ENCODE measurements at places on chromosomes 7 and 10.
A peak's percentile ranks its signal among the peaks of the same experiment; 100 is the strongest.

DNA sequence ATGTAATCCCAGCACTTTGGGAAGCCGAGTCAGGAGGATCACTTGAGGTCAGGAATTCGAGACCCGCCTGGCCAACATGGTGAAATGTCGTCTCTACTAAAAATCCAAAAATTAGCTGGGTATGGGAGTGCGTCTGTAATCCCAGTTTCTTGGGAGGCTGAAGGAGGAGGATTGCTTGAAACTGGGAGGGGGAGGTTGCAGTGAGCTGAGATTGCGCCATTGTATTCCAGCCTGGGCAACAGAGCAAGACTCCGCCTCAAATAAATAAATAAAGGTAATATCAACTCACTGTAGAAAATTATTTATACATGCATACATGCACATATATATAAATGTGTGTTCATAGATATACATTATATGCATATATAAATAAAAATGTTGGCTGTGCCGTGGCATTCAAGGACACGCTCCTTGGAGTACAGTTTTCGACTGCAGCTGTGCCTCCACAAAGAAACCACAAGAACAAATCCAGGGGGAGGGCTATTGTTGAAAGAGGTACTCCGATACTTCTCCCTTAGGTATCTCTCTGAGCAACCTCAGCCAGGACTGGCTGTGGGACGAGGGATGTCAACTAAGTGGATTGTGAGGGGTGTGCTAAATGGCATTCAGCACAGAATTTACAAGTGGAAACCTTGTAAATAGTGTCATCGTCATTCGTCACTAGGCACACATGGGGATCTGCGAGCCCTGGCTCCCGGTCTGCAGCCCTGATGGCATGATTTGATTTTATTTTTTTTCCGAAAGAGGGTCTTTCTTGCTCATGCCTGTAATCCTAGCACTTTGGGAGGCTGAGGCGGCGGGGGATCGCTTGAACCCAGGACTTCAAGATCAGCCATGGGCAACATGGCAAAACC is 49.3 kb downstream of the HIP1 start:
- DNase-seq, result no peak

GRCh38 chr10:22599636-22600228 is 114.6 kb downstream of the PIP4K2A start:
- no peak for DNase-seq

GRCh38 chr7:23273141-23273599 is 26.0 kb upstream of the MALSU1 start:
- peak; percentile 77 for DNase-seq

- DNase-seq, result no peak
Measured at GRCh38 chr10:110461530-110461929, 36.2 kb upstream of the DUSP5 start.

DNA sequence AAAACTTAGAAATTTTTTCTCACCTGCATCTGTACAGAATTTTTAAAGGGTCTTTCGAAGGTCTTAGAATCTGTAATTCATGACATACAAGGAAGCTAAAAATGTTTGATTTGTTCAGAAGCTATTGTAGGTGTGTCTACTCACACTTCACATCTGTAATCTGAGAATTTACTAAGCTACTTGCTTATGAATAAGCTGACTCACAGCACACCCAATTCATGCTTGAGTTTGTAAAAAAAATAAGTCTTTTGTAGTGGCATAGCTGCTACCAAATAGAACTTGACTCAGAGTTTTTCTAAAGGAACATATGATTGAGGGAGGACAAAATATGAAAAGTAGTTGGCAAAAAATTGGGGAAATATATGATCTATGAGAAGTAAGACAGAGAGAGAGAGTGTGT is 12.7 kb upstream of the AGR2 start:
- no peak for DNase-seq

- no peak for DNase-seq
Measured at GRCh38 chr10:74898201-74898976, 72.0 kb downstream of the KAT6B start.

GRCh38 chr10:86188796-86189558 is 177.6 kb downstream of the GRID1 start:
- DNase-seq, result no peak

DNA sequence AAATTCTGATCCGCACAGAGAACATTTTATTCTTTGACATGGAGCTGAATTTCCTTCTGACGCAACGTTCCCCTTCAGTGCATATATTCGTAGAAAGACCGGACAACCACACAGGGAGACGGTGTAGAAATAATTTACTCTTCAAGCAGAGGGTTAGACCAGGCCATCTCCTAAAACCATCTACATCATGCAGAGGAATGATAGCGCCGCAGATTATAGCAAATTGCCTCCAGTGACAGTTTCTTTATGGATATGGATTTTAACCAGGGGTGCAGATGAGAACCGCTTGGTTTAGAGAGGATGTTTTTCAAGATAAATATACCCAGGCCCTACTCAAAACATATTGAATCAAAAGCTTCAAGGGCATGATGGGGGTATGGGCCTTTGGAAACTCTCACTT is 759.3 kb upstream of the AUTS2 start:
- no peak for DNase-seq

DNA sequence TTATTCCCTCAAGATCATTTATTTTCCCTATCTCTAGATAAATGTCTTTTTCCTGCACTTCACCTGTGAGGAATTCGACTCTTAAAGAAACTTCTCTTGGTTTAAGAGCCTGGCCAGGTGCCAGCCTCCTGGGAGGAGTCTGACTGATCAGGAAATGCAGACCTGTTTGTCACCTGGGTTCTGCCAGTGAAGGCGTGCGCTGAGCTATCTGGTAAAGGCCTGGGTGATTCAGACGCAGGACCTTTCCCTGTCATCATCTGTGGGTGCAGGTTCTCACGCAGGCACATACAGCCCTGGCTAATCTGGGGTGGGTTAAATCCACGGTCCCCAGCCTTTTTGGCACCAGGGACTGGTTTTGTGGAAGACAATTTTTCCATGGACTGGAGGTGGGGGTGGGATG is 65.3 kb upstream of the AQP1 start:
- DNase-seq, result no peak

DNA sequence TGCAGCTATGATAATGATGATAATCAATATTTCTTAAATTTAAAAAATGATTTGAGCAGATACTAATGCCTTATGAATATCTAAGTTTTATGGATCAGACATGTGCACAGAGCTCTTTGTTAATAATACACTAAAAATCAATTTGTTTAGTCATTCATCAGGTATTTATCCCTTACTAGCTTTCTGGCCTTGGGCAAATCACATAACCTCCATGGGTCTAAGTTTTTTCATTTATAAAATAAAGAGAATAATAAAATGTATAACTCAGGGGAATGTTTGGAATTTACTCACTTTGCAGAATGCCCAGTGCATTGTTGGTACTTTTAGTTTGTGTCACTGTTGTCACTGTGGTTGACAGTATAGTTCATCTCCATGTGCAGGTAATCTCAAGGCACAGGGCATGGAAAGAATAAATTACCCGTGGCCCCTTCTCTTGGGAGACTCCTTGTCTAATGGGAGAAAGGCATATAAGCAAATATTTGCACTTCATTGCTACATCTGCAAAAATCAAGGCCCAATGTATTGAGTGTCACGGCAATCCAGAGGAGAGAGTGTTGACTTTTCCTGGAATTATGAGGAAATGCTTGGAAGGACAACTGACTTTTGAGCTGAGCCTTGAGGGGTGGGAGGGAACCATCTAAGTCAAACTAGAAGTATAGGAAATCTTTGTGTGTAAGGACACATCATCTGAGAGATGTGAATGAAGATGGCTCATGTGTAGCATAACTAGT is 64.7 kb upstream of the CTTNBP2 start:
- DNase-seq, result no peak

- DNase-seq, result no peak
Measured at GRCh38 chr7:149245244-149245643, 5.8 kb downstream of the ZNF212 start.

- no peak for DNase-seq
Measured at GRCh38 chr7:113392841-113393540, 274.6 kb upstream of the SMIM30 start.
